Esophagus mucosa (tissue), 1 donor: ENCODE measurements at places on chromosomes 12 and 14.

GRCh38 chr12:56212361-56212760 lies 9.4 kb downstream of the RNF41 start:
- ATAC-seq: peak; percentile 36

DNA sequence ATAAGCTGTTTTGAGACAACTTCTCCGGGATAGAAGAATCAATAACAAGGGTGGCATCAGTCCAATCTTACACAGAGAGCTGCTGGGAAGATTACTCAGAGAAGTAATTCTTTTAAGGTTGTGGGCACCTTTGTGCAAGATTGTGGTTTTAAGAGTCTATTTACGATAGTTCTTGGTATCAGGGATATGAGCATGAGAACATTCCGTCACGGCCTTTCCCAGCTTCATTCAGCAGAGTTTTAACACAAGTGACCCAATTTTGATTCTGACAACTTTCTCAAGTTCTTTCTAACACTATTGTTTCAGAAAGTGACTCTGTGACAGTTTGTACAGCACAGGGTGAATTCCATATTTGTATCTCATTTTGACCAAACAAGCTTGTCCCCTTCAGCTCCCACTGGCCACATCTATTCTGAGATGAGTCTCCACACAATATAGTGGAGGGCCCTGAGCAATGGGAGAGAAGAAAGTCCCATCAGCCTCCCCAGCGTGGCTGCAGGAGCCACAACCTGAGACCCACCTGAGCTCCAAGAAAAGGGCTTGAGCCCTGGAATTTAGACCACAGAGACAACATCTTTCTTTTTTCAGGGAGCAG lies 869.2 kb downstream of the TMEM121 start:
- no peak for ATAC-seq

GRCh38 chr12:42019746-42020145 lies 124.9 kb downstream of the GXYLT1 start:
- no peak for ATAC-seq

- ATAC-seq: no peak
These were observed 599.8 kb upstream of the TMEM132C start for GRCh38 chr12:127667131-127667685.

- no peak for ATAC-seq
These were observed 27.3 kb upstream of the BBS10 start for GRCh38 chr12:76375470-76375869.

- ATAC-seq: no peak
These were observed 26.8 kb upstream of the ADAMTS20 start for GRCh38 chr12:43578782-43579181.

GRCh38 chr14:65555358-65555757 lies 142.8 kb downstream of the FUT8 start:
- ATAC-seq: no peak

- ATAC-seq: peak; percentile 73
These were observed 11.4 kb upstream of the BCAT1 start for GRCh38 chr12:24960222-24960855.

DNA sequence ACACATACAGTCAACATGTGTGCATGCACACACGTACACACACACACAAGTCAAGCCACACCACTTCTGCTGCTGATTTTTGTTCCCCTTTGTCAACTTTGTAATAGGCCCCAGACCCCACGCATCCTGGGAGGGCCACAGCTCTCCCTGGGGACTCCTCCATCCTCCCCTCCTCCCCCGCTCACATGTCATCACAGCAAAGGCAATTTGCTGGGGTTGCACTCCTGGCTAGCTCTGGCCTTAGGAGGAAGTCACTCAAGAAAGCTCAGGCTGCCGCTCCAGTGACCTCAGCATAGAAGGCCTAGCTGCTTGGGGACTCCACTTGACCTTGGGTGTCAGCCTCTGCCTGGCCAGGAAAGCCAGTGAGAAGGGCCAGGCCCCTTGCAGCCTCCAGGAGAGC lies 27.2 kb downstream of the NGB start:
- ATAC-seq: peak; percentile 39

DNA sequence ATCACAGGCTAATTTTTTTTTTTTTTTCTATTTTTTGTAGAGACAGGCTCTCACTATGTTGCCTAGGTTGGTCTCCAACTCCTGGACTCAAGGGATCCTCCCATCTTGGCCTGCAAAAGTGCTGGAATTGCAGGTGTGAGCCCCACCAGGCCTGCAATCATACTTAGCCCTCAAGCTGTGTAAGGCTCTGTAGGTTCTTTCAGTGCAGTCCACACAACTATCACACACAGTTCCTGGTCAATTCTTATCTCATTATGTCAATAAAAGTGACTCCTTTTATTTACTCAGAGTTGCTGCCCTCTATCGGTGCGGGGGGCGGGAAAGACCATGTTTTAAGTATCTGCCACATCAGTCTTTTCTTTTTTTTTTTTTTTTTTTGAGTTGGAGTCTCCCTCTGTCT lies 29.0 kb downstream of the SLC2A3 start:
- no peak for ATAC-seq

DNA sequence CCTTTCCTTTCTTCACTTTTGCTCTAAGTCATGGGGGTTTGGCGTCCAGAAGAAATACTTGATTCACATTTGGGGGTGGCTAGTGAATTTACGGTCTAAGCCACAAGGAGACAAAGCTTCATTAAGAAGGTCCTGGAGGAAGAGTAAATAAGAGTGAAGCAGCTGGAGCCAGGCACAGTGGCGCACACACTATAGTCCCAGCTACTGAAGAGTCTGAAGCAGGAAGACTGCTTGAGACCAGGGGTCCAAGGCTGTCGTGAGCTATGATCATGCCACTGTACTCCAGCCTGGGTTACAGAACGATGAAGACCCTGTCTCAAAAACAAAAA lies 23.3 kb downstream of the ACTN1 start:
- no peak for ATAC-seq

DNA sequence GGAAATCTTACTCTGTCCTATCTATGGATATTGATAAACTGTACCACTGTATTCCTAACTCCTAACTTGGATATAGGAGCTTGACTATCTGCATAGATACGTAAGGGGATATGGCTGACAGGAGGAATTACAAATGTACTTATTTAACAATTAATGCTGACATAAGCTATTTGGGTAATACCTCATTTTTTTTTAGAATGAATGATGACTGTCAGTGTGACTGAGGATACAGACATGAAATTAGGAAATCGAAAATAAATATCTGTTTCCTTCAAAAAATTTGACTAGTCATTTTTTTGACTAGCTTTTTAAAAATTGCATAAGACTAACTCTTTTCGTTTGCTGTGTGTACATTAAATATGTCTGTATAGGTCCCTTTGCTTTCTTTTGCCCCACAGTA lies 74.9 kb downstream of the PDE3A start:
- no peak for ATAC-seq

DNA sequence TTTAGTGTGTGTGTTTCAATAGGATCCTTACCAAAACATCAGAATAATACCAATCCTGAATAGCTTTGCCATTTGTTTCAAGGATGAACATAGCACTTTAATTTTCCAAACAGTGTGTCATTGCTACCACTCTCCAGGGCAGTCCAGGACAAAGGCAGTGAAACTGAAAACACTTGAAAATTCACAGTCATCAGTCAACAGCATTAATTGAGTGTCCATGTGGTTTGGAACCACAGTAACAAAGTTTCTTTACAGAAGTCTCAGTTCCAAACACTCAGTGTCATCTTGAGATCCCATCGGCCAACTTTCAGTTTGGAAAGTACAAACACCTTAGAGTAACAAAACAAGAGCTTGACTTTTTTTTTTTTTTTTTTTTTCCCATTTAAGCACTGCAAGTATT lies 228.4 kb upstream of the SOX5 start:
- no peak for ATAC-seq

GRCh38 chr14:101538878-101539277 lies 22.4 kb upstream of the DIO3 start:
- ATAC-seq: no peak

DNA sequence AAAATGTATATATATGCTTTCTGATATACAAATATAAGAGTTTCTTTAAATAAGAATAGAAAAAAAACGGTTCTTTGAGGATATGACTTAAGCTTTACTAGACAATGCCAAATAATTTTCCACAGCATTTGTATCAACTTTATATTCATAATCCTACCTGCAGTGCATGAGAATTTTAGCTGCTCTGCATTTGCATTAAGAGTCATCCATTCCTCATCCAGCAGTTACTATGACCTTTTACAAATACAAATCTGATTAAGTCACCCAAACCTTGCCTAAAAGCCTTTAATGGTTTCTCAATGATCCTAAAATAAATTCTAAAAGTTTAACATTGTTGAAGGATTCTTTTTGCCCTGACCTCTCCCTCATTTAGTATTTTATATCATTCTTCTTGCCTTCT lies 116.5 kb downstream of the MGAT4C start:
- ATAC-seq: no peak

- ATAC-seq: peak; percentile 75
These were observed 10.9 kb downstream of the ATP6V0A2 start for GRCh38 chr12:123723011-123723410.

GRCh38 chr12:31790759-31791158 lies 61.9 kb upstream of the AMN1 start:
- ATAC-seq: no peak

GRCh38 chr14:58805605-58806409 lies 168.0 kb downstream of the DACT1 start:
- ATAC-seq: no peak

- no peak for ATAC-seq
These were observed 4.1 kb downstream of the ARF6 start for GRCh38 chr14:49896966-49897365.

DNA sequence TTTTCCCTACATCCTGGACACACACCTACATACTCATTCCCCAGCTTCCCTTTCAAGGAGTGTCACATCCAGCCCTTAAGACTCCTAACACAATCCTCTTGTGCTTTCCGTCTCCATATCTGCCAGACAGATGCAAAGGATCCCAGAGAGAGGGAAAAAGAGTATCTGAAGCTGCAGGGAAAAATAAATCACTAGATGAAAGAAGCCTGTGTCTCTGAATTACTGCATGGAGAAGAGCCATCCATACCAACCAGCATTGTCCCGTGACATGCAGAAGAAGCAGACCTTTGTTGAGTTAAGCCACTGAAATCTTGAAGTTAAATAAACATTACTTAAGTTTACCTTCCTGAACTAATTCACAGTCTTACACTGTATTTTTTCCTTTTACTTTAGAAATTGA lies 54.6 kb downstream of the GTF2A1 start:
- no peak for ATAC-seq

GRCh38 chr12:105696-106095 lies 39.1 kb downstream of the IQSEC3 start:
- no peak for ATAC-seq

GRCh38 chr12:117853600-117853999 lies 115.2 kb downstream of the KSR2 start:
- peak; percentile 90 for ATAC-seq

DNA sequence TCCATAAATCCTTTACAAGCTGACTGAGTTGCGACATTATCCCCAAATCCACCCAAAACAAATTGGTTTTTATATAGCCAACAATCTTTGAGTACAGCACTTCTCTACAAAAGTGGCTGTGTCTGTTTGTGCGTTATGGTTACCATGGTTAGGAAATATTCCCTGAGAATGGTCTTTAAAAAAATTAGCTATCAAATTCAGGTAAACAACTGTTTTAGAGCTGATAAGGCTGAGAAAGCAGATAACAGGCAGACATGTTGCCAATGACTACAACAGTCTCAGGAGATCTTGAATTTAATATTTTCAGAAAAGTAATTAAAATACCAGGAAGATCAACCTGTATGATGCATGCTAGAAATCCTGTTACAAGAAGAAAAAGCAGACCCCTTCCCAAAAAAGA lies 248.0 kb downstream of the RASSF9 start:
- ATAC-seq: no peak
